ENCODE measurements at places on chromosomes 5 and 9.
A peak's percentile ranks its signal among the peaks of the same experiment; 100 is the strongest.

DNA sequence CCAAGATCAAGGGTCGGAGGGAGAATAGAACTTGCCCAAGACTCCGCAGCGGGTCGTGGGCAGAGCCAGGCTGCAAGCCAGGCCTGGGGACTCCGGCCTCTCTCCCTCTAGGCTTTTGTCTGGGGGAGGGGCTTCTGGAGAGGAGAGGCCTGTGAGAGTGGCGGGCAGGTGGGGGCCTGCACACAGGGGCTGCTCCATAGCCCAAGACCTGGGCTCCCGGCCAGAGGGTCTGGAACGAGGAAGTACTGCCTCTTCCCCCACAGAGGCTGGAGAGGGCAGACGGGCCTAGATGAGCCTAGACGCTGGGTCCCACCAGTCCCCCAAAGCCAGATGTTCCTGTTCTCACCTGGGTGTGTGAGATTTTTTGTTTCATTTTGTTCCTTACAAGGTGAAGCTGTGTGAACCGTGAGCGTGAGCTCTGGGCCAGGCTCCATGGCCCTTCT lies 5.2 kb upstream of the ST6GALNAC6 start:
- peak; percentile 90 for DNase-seq

- DNase-seq = no peak
Observed at GRCh38 chr9:6805532-6805931, 47.8 kb downstream of the KDM4C start.

DNA sequence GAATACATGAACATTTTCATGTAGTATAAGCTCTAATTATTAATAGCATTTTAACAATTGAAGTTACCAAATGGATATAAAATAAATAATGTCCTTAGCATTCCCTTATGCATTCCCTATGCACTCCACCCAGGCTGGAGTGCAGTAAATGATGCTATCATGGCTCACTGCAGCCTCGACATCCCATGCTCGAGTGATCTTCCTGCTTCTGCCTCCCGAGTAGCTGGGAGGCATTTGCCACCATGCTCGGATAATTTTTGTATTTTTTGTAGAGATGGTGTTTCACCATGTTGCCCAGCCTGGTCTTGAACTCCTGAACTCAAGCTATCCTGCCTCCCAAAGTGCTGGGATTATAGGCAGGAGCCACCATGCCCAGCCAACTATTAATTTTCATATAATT lies 184.0 kb downstream of the PBX3 start:
- DNase-seq = no peak

DNA sequence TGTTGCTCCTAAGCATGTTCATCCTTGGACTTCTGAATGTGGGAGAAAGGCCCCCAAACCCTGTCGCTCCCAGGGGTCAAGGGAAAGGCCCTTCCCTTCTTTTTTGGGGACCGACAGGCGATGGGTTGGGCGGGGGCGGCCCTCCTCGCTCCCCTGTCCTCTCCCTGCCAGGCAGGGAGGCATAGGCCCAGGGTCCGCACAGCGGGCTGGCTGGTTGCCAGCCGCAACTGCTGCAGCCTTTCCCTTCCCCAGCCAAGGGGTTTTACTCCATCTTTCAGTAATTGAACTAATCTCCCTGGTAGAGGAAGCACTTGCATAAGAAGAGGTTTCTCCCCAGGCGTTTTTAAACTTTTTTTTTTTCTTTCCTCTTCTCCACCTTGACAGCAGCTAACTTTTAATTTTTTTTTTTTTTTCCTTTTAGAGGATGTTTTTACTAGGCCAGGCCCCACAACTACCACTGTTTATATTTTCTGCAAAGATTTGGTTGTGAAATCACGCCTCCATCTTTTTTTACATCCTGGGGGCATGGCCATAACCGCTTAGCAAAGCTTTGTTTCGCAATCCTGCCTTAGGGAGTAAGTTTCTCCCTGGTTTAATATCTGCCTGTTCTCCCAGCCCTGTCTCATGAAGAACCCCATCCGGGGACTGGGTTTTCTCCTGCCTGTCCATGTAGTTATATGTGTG lies 216.9 kb upstream of the ZNF608 start:
- peak; percentile 91 for DNase-seq

- no peak for DNase-seq
Observed at GRCh38 chr5:98314292-98314691, 459.2 kb upstream of the RGMB start.

GRCh38 chr5:157290981-157291711 lies 25.2 kb downstream of the CYFIP2 start:
- no peak for DNase-seq

- DNase-seq = no peak
Observed at GRCh38 chr5:7329141-7329540, 66.8 kb upstream of the ADCY2 start.

- DNase-seq = peak; percentile 4
Observed at GRCh38 chr9:111715471-111715870, 54.1 kb downstream of the GNG10 start.

- DNase-seq = no peak
Observed at GRCh38 chr9:129803676-129804060, 684 bp downstream of the TOR1B start.

DNA sequence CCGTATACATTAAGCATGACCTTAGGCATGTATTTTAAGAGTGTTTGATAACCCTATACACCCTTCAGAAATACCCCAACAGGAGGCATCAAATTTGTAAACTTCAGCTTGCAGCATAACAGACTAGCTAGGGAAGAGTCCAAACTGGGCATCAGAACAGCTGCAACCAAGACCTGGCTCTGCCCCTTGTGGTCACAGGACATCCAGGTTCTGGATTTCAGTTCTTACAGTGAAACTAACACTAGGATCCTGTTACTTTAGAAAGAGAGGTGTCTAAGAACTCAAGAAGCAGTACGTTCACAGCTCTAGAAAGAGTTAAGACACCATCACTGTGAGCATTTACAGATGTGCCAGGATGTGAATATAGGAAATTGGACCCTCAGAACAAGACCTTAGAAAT lies 229.8 kb downstream of the BNC2 start:
- no peak for DNase-seq

DNA sequence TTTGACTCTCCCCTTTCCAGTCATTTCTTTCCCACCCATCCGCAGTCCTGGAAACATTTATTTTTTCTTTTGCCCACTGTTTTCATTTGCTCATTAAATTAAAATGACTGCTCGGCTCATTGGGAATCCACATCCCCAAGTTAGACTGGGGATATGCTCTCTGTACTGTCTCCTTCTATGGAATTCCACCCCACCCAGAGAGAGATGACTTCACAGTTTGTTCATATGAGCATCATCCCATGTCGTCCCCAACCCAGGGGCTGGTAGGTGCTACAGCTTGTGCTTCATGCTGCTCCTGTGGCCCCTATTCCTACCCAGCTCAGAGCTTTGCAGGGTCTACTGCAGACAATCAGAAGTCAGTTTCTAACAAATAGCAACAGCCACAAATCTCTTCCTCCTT lies 16.5 kb upstream of the RARS1 start:
- no peak for DNase-seq

DNA sequence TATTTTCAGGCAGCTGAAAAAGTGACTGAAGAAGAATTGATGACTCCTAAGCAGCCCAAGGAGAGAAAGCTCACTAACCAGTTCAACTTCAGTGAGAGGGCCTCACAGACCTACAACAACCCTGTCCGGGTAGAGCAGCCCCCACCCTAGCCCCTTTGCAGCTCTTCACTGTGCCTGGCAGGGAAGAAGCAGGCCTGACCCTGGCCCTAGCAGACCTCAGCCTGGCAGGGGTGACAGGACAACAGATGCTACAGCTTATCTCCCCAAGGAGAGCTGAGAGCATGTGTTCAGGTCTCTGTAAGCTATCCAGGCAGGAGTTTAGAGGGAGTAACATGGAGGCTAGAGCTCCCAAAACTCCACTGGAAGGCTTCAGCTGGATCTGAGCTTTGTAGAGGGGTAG lies 31.8 kb downstream of the DNAI1 start:
- DNase-seq = no peak

DNA sequence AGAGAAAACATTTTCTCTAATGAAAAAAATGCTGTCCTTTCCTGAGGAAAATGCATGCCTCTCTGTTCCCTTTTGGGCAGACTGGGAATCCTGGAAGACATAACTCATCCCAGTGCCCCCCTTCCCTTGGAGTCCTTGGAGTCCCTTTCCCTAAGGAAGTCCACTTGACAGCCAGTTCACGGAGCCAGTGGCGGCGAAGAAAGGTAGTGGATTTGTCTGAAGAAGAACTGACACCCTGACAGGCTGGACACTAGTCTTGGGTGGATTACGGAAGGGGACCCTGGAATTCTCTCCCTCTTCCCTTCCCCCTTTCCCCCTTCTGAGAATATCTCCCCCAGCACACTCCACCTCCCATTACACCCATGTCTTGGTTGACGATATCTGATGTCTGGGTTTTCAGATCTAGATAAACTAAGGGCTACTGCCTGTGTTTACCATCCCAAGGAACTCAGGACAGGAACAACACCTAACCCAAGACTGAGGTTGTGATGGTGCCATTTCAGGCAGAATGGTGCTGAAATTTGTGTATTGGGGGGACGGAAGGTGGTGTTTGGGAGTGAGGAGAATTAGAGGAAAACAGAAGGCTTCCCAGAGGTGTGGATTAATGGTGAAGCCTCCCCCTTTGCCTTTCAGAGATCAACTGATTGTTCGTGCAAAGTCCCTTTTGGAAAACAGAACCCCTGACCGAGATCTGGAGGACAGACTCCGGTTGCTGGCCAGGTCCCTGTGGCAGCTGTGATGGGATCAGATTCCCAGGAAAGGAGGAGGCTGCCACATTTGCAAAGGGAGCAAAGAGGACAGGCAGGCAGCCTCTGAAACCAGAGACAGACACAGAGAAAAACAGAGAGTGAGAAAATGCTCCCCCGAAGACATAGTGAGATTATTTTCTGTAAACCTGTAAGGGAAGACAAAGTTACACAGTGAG lies 704 bp downstream of the SPARC start:
- DNase-seq = peak; percentile 68

- peak; percentile 66 for DNase-seq
Observed at GRCh38 chr5:57683036-57683630, 200.5 kb upstream of the ACTBL2 start.

- no peak for DNase-seq
Observed at GRCh38 chr5:103718108-103718507, 155.5 kb upstream of the NUDT12 start.

- DNase-seq = no peak
Observed at GRCh38 chr5:167820101-167820990, 471.1 kb upstream of the WWC1 start.

GRCh38 chr5:112142769-112143270 lies 276.3 kb downstream of the EPB41L4A start:
- peak; percentile 23 for DNase-seq

GRCh38 chr9:73553295-73553694 lies 401.6 kb downstream of the ANXA1 start:
- DNase-seq = no peak

DNA sequence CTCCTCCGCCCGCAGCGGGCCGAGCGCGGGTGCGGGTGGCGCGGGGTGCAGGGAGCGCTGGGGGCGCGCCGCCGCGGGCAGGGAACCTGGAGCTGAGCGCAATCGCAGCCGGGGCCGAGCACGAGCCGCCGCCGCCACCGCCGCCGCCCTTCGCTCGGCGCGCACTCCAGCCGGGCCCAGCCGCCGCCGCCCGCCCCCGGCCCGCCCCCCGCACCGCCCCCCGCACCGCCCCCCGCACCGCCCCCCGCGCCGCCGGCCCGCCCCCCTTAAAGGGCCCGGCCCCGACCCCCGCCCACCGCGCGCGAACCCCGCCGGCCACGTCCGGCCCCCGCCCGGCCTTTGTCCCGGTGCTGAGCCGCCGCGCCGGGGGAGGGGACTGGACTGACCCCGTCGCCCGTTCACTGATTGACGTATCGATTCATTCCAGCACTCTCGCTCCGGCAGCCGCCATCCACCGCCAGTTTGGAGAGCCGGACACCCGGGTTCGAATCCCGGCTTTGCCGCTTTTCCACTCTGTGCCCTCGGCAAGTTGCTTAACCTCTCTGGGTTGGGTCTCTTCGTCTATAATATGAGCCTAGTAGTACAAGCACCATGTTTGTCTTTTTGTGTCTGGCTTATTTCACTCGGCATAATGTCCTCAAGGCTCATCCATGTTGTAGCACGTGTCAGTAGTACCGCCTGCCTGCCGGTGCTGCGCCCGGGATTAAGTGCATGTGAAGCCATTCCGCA lies at the start of gene SH3PXD2B:
SH3PXD2B (minus strand) TSS at position 168 of the 729 bp plus-strand sequence. CDS start 173 bp downstream, outside the sequence.
- DNase-seq = peak; percentile 71

DNA sequence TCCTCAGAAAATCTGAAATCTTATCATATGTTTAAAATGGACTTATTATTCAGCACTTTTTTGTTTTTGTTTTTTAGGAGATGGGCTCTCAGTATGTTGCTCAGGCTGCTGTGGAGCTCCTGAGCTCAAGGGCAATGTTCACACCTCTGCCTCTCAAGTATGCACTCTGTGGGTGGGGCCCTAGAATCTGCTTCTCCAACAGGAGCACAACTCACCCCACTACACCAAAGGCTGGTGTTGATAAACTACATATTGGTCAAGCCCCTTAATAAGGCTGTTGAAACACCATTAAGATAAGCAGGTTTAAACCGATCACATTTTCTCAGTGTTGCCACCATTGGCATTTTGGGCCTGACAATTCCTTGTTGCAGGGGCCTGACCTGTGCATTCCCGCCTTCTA lies 131.6 kb downstream of the FANCC start:
- no peak for DNase-seq

- DNase-seq = no peak
Observed at GRCh38 chr9:134288746-134289145, 37.5 kb upstream of the RXRA start.

DNA sequence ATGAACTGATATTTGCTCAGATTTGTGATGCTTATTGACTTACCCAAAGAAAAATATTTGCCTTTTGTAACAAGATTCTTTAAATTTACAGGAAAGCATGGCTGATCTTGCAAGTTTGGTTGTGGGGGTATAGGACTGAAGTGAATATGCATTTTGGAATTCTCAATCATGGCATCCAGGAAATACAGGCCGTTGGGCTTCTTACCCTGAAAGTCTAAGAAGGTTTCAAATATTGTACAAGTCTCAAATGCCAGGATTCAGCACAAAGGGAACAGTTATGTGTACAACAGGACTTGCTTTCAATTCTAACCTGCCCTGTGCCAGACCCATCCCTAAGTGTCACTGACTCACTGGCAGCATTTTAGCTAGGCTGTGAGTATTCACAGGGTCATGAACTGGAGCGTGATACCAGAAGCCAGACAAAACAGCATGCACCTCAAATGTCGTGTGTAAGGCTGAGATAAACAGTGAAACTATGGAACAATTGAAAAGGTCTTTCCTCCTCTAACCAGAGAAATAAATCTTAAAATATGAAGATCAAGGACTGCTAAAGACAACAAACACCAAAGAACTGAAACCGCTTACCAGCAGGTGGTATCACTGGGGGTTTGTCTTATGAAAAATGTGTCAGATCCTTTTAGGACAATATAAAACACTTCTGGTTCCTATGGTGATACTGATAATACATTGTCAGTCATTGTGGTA lies 168.6 kb upstream of the RGMB start:
- DNase-seq = no peak

GRCh38 chr5:162886717-162887116 lies 550.7 kb upstream of the CCNG1 start:
- DNase-seq = no peak

DNA sequence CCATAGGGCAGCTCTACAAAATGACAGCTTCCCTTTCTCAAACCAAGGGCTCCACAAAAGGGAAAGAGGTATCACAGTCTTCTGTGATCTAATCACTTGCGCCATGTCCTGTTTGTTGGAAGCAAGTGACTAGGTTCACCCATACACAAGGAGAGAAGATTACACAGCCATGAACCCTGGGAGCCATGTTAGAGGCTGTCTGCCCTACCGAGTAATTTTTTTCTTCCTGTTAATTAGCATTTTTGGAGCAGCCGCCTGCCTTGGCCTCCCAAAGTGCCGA lies 33.2 kb upstream of the GOLPH3 start:
- DNase-seq = no peak
